Right renal pelvis (tissue), 4 donors: ENCODE measurements at places on chromosomes 4 and X. TPM values are rescaled to one million over a fixed set of nuclear protein-coding genes. Genes with fewer than 3 reads are reported as not detected.

Gene OPRPN
- not detected for polyA plus RNA-seq

Gene CLIC2
- polyA plus RNA-seq = 4.6 TPM

- DNase-seq = no peak
Observed at GRCh38 chrX:75155447-75155826, 646 bp downstream of the ABCB7 start.

DNA sequence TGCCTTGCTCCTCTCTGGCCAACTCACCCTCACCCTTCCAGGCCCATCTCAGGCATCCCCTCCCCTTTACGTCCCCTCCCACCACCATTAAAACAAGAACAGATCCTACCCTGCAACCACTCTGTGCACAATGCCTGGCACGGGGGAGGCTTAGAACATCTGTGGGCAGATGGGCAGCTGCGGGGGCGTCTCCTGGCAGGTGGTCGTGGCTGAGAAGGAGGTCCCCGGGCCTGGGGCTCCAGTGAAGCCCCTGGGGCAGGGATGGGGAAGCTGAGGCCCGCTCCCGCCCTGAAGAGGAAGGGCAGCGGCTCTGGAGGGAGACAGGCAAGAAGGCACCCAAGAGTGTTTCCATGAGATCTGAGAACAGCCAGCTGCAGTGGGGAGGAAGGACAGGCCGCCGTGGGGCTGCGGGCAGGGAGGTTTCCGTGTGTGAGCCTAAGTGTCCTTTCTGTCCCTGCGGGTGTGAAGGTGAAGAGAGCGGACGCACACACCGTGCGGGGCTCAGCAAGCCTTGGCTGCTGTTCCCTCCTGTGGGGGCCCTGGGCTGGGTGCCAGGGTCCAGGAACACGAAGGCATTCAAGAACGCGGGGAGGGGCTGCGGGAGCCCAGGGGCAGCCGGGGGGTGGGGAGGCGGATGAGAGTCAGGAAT lies 7.8 kb upstream of the TBC1D14 start:
- DNase-seq = no peak
